Osteoblast (primary cell): ENCODE measurements at places on chromosomes 2 and 18. TPM values are rescaled to one million over a fixed set of nuclear protein-coding genes. Genes with fewer than 3 reads are reported as not detected.

Gene CIDEA
- not detected in 2 replicates for total RNA-seq

Gene COL4A3
- not detected in 2 replicates for total RNA-seq

Gene EHD3
- total RNA-seq: 16.3 and 17.4 TPM in 2 replicates

Gene MC5R
- total RNA-seq: 0.36 and 0.59 TPM in 2 replicates

Gene ADGRF3
- total RNA-seq: under 0.01 and 0.59 TPM in 2 replicates

Gene GCKR
- total RNA-seq: 1.2 and 1.4 TPM in 2 replicates

Gene GEN1
- 8.3 and 12.4 TPM in 2 replicates for total RNA-seq

Gene SAG
- not detected in 2 replicates for total RNA-seq

Gene COL3A1
- total RNA-seq: 3,160 and 5,672 TPM in 2 replicates

Gene KIAA2012
- total RNA-seq: under 0.01 TPM in 1 of 2 replicates, not detected in the other

Gene PPIL3
- 45.2 and 51.6 TPM in 2 replicates for total RNA-seq
